ENCODE measurements at places on chromosomes 7 and 10.

DNA sequence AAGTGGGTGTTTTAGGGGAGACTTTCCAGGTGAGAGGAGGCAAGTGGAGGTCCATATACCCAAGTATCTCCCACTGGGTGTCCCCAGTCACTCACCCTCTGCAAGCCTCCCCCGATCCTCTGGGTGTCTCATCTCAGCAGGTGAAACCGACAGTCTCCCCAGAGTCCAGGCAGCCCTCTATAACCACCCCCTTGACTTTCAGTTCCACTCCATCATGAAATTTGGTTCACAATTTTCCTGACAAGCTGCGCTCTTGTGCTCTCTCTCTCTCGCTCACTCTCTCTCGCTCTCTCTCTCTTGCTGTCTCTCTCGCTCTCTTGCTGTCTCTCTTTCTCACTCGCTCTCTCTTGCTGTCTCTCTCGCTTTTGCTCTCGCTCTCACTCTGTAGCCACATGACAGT is 8.1 kb upstream of the RABGEF1 start:
- DNase-seq = no peak

DNA sequence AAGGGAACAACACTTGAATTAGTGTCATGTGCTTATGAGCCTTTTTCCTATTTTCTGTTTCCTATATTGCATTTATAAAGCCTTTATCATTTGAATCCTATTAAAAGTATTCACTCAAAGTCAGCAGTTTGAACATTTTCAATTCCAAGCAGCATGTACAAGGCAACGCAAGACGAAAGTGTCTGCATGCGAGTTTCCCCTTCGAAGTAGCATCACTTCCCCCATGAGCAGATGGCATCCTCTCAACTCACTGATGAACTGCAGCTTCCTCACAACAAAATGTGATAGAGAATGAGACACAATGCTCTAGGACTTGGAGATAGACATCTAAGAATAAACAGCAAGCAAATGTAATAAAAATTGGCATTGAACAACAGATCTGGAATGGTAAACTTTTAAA is 270.7 kb downstream of the PRPF18 start:
- peak; percentile 24 for DNase-seq

DNA sequence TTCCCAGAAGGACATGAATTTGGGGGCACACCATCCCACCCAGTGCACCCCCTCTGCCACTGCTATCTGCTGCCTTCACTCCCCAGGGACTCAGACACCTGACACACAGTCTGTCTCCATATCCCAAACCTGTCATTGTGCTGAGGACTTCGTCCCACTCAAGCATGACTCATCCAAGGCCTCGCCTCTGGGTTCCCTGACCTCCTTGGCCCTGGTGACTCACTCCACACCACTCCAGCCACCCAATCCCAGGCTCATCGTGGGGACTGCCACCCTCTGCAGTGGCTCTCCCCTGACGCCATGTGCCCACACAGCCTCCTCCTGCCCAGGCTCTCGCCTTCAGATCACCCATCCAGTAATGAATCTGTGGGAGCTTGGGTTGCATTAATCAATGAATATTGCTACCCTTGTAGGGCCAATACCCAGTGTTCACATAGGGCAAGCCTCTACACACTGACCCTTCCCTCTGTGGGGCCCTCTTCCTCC is 6.6 kb upstream of the INSIG1 start:
- DNase-seq = no peak

- DNase-seq = no peak
These were observed 12.0 kb downstream of the EEPD1 start for GRCh38 chr7:36165059-36165458.

DNA sequence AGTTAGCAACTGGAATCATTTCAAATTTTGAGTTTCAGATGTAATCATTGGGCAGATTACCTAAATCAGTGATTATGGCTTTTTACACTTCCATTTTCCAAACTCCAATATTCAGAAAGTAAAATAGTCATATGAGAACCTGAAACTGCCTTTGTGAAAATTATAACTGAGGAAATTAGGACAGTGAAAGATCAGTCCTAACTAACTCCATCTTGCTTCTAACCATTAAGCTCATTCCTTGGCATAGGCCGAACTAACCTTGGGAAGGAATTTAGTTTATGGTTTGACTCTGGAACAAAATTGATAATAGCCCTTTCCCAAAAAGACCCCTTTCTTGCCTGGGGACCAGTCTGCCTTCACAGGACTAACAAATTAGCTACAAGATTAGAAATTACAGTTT is 2.2 kb downstream of the CRPPA start:
- DNase-seq = no peak

DNA sequence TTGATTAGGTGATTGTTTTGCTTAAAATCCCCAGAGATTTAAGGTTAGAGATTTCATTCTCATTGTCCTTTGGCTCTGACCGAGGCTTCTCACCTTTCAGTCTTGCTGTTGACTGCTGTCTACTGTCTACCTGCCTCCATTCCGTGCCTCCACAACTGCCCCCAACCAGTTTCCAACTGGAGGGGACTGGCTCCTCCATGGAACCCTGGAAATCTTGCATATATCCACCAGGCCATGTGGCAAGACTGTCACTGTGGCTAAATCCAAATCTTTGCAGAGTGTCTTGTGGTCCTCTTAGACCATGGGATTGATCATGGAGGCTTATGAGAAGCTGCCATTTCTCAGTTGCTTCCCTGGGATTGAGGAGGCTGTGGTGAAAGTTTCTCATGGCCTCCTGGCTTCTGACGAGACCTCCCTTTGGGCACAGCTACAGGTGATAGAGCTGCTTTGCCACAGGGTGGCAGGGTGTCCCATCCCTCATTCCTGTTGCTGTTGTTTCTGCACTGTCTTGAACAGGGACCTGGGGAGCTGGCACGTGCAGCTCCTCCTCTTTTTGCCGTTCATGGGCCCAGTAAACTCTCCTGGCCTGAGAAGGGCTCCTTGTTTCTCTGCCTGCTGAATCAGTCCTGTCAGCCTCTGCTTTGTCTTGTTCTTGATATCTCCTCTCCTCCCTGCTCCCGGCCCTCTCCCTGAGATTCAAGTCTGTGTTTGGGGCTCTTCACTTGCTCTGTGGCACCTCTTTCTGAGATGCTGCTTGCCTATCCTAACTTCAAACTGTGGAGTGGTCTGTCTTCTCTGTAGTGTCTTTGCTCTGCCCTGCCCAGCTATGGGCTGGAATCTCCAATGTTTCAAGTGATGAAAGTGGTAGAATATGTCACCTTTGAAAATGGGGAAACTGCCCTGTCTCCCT is 63.6 kb upstream of the IGFBP3 start:
- no peak for DNase-seq

DNA sequence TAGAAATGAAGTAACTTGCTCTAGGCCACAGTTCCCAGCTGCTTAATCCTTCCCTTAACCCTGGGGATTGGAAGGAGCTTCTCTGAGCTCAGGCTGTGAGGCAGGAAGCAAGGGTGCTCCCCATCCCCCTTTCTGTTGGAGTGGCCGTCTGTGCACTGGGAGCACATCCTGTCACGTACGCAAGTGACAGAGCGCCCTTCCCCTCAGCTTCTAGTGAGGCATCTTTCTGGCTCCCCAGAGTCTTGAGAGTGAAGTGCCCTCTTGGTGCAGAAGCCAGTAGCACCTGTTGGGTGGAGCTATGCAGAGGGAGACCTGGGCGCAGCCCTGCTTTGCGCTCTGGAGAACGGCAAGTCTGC is 47.8 kb downstream of the SHH start:
- no peak for DNase-seq

GRCh38 chr10:17006631-17007417 is 122.8 kb downstream of the CUBN start:
- DNase-seq = no peak

DNA sequence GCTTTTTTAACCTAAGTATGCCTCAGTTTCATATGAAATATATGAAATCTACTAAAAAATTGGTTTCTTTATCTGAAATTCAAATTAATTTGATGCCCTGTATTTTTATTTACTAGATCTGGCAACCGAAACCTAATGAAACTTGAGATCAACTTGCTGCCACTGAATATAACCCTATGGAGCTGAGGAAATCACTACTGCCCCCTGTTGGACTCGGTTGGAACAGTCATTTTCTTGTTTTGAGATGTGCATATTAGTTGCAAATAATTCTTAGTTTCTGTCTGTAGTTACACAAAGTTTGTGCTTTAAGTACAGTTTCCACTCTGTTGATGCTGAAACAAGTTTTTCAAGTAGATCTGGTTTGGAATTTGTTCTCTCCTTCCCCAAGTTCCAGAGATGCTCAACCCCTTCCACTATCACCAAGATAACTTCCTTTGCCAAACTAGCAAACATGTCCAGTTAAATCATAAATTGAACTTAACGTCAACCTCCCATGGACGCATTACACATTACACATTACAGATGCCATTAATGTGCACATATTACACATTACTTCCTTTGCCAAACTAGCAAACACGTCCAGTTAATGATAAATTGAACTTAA is 22.2 kb upstream of the EXOC4 start:
- DNase-seq = peak; percentile 2

DNA sequence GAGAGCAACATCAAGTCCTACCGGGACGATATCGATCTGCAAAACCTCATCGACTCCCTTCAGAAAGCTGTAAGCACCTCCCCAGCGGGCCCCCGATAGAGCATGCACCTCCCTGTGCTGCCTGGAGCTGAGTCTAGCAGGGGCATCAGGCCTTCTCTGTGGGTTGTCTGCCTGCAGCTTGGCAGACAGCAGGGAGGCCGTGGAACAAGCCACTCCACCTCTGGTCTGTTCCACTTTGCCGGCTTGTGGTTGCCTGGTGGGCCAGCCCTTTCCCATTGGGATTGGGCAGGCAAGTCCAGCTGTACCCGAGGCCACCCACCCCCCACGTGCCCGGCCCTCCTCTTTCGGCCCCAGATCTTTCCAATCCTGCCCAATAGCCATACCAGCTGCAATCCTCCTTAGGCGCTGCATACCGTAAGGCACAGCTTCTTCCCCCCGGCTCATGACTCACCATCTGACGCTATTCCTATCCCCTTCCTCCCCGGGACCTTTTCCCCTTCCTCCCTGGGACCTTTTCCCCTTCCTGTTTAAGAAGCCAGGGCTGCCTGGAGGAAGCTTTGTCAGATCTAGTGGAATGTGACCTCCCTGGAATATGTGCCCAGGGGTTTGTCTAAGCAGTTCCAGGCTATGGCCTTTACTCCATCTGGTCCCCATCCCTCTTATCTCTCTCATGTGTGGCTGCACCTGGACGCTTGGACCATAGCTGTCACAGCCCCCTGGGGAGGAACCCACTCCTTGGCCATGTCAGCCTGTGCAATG is 28.1 kb upstream of the SH2D4B start:
- no peak for DNase-seq

DNA sequence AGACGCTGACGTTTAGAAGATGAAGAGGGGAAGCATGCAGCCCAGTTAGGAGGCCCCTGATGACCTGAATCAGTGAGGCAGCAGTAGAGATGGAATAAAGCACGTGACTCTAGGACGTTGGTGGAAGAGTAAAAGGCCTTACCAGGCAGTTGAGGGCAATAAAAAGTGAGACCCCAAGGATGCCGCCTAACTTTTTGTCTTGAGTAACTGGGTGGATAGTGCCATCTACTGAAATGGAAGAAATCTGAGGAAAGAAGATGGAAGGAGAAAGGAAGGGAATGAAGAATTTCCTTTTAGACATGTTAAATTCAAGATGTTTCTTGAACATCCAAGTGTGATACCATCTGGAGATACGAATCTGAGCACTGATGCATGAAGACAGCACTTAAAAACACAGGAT is 220.0 kb upstream of the LRRN3 start:
- DNase-seq = no peak

DNA sequence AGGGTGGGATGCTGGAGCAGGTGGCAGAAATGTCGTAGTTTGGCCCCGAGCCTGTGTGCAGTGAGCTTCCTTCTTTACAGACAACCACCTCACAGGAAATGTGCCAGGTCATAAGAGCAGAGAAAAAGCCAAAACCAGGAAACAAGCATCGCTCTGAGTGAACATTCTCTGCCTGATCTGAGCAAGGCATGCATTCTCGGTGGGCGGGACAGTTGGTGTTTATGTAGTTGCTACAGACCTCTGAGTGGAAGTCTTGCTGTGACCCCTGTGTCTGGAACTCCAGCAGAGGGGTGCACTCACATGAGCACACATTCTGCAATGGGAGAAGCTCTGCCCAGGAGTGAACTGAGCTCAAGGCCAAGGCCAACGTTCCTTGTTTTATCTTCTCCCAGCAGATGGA is 230.1 kb downstream of the TCERG1L start:
- DNase-seq = no peak

DNA sequence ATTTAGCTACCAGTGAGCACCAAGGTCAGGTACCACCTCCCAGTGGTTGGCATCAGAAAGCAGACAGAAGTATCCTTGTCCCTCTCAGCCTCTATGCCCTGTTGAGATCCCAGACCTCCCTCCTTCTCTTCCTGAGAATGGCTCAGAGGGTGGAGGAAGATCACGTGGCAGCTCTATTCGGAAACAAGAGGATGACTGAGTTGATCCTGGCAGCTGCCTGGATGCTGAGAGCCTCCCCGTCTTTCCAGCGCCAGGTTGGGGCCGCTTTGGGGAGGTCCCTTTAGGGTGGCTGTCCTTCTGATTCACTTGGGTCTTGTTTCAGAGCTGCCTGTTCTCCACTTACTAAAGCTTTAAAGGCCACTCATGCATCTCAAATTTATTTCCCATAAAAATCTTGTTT is 36.9 kb upstream of the NPFFR1 start:
- no peak for DNase-seq

- DNase-seq = no peak
These were observed 8.4 kb upstream of the LYZL2 start for GRCh38 chr10:30637881-30638467.

GRCh38 chr10:114073395-114074186 is 29.9 kb downstream of the ADRB1 start:
- DNase-seq = no peak

DNA sequence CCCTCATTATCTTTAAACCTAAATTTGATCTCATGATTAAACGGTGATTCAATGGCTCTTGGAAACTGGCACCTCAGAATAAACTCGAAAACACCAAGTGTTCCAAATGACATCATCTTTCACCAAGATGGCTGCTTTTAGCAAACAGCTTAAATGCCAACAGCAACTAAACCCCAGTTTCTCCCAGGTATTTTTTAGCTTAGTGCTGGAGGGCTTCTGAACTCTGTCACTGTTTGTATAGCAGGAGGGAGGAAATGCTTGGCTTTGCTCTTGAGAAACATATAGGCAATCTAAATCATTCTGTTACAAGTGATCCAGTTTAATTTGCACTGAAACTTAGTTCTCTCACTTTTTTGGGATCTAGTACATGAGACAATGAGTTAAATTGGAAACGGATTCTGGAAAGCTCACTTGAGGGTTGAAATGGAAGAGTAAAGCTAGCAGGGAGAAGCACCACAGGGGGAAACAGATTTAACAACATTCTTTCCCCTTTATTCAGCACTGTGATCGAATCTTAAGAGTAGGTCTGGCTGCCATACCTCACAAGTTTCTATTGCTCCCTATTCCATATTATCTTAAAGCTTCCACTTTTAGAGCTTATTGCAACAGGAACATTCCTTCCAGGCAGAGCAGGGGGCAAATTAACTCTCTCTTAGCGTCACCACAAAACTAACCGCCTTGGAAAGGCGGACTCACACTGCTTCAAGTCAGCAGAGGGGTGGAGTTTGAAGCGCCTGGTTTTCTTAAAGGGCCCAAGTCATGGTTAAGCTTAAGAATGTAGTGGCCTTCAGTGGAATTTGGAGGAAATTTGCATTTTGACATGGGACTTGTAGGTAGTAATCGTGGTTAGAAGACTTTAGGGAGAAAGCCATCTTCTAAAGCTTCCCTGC is 1.8 kb upstream of the CCDC6 start:
- peak; percentile 43 for DNase-seq

All from hippocampal formation (tissue), 2 donors.